CD8-positive, alpha-beta memory T cell (primary cell): ENCODE measurements at places on chromosomes 5 and 9. TPM values are rescaled to one million over a fixed set of nuclear protein-coding genes. Genes with fewer than 3 reads are reported as not detected.
A peak's percentile ranks its signal among the peaks of the same experiment; 100 is the strongest.

- no peak for DNase-seq
- no peaks in the 10 kb centered on the region for H3K27me3 ChIP-seq
- peak overlapping the region; percentile 61 for H3K4me3 ChIP-seq
- H3K27ac ChIP-seq = peak overlapping the region; percentile 40
- peaks cover 4% of the 10 kb centered on the region for H3K36me3 ChIP-seq
Measured at GRCh38 chr5:170301981-170302652, 4.5 kb upstream of the LCP2 start.

DNA sequence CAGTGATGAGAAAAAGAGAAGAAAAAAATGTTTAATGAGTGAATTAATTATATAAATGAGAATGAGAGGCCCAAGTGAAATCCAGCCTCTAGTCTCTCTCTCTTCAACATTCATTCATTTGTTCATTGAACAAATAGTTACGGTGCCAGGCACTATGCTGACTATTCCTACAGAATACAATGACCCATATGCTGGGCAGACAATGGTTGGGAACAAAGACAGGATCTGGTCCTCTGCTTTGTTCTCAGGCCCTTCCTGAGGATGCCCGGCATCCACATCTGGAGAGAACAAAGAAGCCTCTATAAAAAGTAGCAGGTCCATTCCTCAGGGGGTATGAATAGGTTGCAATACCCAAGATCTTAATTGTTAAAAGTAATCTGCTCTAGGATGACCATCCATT, 6.9 kb downstream of the ADAM19 start:
- H3K36me3 ChIP-seq = no peaks in the 10 kb centered on the region
- H3K27ac ChIP-seq = no peak overlapping the region
- DNase-seq = no peak
- peaks cover 15% of the 10 kb centered on the region for H3K4me1 ChIP-seq

Gene CD180
- total RNA-seq = 0.27 TPM

GRCh38 chr5:105982526-105982925, 1688.2 kb downstream of the EFNA5 start:
- DNase-seq = no peak
- no peaks in the 10 kb centered on the region for H3K27me3 ChIP-seq
- H3K27ac ChIP-seq = no peak overlapping the region

Gene SPATA31D3
- total RNA-seq = not detected

GRCh38 chr5:178388386-178389025, 155.9 kb upstream of the PHYKPL start:
- no peaks in the 10 kb centered on the region for H3K36me3 ChIP-seq
- DNase-seq = no peak
- no peak overlapping the region for H3K27ac ChIP-seq
- H3K4me3 ChIP-seq = no peak overlapping the region

Gene SOHLH1
- total RNA-seq = not detected

- H3K27ac ChIP-seq = no peak overlapping the region
- no peaks in the 10 kb centered on the region for H3K4me1 ChIP-seq
- H3K4me3 ChIP-seq = no peak overlapping the region
- no peaks in the 10 kb centered on the region for H3K36me3 ChIP-seq
Measured at GRCh38 chr5:136030252-136030651, 1.5 kb downstream of the TGFBI start.

- DNase-seq = no peak
- H3K36me3 ChIP-seq = no peaks in the 10 kb centered on the region
- peak overlapping the region; percentile 94 for H3K4me3 ChIP-seq
- peaks cover 26% of the 10 kb centered on the region for H3K4me1 ChIP-seq
- peak overlapping the region; percentile 91 for H3K27ac ChIP-seq
- no peaks in the 10 kb centered on the region for H3K27me3 ChIP-seq
Measured at GRCh38 chr5:10352430-10353240, 860 bp upstream of the MARCHF6 start.

DNA sequence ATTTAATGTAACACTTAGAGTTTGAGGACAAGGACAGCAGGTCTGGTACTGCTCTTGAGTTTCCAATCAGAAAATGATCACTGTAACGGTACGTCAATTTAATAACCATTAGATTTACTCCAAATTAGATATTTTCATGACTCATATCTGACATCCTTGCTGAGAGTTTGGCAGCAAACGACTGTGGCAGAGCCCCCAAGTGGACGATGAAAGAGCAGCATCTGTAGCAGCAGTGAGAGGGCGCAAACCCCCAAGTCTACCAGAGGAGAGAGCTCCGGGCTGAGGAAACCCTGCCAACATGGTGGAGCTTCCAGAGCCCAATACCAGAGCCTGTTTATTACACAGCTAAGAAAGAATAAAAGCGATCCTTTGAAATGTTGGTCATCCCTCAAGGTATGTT, 73.2 kb upstream of the EPB41L4A start:
- no peaks in the 10 kb centered on the region for H3K4me1 ChIP-seq
- no peaks in the 10 kb centered on the region for H3K27me3 ChIP-seq
- H3K27ac ChIP-seq = no peak overlapping the region
- H3K4me3 ChIP-seq = no peak overlapping the region
- H3K36me3 ChIP-seq = no peaks in the 10 kb centered on the region
- DNase-seq = no peak

GRCh38 chr9:21828853-21829410, 26.5 kb downstream of the MTAP start:
- no peak for DNase-seq
- H3K4me1 ChIP-seq = no peaks in the 10 kb centered on the region
- H3K27ac ChIP-seq = no peak overlapping the region
- peaks cover 15% of the 10 kb centered on the region for H3K36me3 ChIP-seq
- H3K27me3 ChIP-seq = no peaks in the 10 kb centered on the region
- no peak overlapping the region for H3K4me3 ChIP-seq

DNA sequence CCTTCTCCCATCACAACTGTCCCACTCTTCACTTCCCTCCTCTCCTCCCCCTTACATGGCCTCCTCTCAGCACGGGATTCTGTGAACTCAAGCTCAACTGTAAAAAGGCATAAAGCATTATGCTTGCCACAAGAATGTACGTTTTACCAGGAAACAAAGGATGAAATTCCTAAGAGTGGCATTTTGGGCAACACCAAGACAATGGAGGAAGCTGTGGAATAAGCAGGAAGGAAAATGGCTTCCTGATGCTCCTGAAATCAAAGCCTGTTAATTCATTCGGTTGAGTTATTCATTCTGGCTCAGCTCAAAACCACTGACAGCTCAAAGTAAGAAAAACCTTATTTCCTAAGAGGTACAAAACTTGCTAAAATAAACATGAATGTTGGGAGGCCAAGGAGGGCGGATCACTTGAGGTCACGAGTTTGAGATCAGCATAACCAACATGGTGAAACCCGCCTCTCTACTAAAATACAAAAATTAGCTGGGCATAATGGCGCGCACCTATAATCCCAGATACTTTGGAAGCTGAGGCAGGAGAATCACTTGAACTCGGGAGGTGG, 40.8 kb upstream of the DMRT1 start:
- no peaks in the 10 kb centered on the region for H3K27me3 ChIP-seq
- H3K27ac ChIP-seq = no peak overlapping the region
- no peak overlapping the region for H3K4me3 ChIP-seq
- no peaks in the 10 kb centered on the region for H3K4me1 ChIP-seq
- H3K36me3 ChIP-seq = no peaks in the 10 kb centered on the region
- no peak for DNase-seq
